ENCODE measurements at places on chromosomes 2 and 18.

- no peak for DNase-seq
These were observed 175.6 kb downstream of the TDRD15 start for GRCh38 chr2:21299411-21299810.

DNA sequence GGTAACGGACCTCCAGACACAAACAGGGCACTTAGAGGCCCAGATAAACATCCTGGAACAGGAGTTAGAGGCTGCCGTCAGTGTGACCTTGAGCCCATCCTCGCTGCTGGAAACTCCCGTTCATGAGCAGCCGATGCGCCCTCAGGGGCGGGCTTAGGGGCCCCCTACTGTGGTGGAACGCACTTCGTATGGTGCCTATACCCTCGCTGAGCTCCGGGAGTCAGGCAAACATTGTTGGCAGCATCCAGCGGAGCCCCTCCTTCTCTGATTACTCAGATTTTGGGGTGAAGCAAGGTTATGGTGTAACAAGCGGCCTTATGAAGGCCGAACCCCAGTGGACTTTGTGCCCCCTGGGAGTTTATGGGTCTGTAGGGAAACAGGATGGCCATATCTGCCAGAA, 205.3 kb upstream of the SYT4 start:
- DNase-seq, result no peak

DNA sequence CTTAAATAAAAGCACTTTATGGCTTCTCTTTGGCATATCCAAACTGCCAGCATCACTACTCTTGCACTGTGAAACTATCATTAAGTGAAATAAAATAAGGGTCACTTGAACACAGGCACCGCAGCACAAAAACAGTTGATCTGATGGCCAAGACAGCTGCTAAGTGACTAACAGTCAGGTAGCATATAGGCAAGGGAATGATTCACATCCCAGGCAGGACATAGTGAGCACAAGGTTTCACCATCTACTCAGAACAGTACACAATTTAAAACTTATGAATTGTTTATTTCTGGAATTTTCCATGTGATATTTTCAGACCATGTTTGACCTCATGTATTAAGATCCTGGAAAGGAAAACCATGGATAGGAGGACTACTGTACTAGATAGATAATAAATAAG, 214.2 kb downstream of the MREG start:
- DNase-seq, result no peak

DNA sequence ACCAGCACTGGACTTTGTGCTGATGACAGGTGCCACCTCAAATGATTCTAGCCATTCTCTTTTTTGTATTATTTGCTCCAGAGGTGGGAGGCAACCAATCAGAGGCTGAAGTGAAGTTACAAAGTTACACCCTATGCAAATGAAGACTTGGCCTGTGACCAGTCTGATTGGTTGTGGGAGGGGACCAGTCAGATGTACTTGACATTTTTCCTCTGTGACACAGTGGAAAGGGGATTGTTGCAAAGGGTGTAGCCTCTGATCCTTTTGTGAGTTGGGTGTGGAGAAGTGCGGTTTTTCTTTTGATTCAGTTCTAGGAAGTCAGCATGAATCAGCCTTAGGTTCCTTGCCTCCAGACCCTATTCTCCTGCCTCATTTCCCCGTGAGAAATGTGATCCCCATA, 244.0 kb downstream of the ARL6IP6 start:
- no peak for DNase-seq

- no peak for DNase-seq
These were observed 2.8 kb downstream of the HDAC4 start for GRCh38 chr2:239397931-239398471.

GRCh38 chr2:233400961-233401360, 46.7 kb downstream of the DGKD start:
- DNase-seq, result no peak

DNA sequence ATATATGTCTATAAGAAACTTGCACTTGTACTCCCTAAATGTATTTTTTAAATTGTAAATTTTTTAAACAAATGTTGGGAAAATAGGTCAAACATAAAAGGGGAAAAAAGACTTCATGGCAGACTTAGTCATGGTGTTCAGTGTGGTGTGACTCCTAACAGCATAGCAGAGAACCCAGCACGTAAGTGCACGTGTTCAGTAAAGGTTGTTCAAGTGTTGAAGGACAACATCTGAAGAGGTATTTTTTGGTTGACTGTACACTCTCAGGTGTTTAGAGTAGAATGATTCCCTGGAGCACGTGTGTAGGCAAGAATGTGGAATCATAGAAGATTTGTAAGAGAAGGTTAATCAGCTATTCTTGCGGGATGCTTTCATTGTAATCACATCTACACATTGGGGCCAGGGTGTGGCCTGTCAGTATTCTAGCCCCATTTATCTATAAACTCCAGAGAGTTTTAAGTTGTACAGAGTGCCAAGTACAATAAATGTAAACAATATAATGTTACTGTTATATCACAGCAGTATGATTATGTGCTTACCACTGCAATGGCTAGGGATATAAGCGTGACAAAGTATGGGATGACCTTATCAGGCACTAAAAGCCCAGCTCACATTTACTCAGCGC, 106.8 kb downstream of the CRIM1 start:
- no peak for DNase-seq

GRCh38 chr18:76619621-76620315, 124.7 kb upstream of the ZNF516 start:
- no peak for DNase-seq

DNA sequence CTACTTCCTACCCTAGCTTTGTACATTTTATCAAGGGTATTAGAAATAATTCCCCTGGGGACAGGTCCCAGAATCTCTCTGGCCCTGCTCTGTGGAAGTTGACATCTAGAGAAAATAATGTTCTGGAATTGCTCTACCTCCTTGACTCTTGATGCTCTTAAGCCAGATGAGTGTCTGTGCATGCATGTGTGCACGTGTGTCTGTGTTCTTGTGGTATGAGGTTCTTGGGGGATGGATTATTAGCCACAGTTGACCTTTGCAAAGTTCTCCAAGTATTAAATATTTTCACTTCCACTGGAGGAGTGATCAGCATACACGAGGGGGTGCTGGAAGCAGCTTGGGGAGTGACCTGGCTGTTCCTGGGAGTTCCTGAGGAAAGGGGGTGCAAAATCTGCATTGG, 61.2 kb upstream of the PELI1 start:
- no peak for DNase-seq

DNA sequence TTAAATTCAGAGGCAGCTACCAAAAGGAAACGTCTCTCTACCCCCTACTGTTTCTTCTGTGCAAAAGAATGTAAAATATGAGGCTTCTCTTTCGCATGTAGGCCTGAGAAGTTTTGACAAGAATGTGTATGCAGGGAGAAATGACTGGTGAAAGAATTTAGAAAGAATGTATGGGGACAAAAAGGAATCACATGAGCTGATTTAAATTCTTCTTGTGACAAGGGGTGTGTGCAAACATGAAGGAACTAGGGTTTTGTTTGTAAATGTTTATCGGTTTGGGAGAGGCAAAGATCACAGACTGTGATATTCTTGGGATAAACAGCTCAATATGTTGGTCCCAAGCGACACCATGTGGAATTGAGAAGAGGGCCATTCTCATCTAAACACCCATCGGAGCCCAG, 345.2 kb upstream of the VRK2 start:
- no peak for DNase-seq

DNA sequence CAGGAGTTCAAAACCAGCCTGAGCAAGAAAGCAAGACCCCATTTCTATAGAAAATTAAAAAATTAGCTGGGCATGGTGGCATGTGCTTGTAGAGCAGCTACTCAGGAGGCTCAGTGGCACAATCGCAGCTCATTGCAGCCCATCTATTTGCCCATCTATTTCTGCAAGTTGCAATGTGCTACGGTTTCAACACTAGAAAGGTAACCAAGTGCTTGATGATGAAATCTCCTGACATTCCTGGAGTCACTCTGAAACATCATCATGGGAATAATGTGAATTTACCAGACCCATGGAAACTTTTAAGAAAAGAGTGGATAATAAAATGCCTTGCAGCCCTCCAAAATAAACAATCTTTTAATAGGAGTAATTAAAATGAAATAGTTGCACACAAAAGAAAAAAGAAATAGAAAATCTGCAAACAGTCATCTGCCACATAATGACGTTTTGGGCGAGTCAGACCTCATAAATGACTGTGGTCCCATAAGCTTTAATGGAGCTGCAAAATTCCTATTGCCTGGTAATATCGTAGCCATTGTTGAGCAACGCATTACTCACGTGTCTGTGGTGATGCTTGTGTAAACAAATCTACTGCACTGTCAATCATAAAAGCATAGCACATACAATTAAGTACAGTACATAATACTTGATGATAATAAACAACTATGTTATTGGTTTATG, 46.6 kb upstream of the AMMECR1L start:
- no peak for DNase-seq

DNA sequence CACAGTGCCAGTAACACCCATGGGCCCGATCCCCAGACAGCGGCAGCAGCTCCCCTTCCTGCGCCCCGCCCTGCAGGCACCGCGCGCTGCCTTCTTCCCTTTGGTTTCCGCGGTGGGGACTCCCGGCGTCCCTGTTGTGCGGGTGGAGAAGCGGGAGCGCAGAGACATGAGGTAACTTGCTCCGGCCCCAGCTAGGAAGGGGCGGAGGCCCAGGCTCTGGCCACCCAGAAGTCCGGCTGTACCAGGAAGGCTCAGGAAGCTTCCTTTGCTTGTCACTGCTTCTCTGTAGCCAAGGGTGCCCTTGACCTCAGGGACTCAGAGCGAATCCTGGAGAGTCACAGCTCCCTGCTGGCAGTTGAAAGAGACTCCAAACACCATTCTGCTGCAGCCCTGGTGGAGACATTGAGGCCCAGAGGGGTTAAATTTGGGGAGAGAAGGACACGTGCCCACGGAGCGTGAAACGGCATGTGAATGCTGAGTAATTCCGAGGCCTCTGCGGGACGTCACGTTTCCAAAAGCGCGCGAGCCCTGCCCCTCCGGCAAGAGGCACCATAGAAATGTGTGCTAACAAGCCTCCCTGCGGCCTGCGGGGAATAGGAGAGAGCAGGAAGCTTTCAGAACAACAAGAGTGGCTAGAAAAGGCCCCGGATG, 6.7 kb upstream of the ADCY3 start:
- peak; percentile 74 for DNase-seq

DNA sequence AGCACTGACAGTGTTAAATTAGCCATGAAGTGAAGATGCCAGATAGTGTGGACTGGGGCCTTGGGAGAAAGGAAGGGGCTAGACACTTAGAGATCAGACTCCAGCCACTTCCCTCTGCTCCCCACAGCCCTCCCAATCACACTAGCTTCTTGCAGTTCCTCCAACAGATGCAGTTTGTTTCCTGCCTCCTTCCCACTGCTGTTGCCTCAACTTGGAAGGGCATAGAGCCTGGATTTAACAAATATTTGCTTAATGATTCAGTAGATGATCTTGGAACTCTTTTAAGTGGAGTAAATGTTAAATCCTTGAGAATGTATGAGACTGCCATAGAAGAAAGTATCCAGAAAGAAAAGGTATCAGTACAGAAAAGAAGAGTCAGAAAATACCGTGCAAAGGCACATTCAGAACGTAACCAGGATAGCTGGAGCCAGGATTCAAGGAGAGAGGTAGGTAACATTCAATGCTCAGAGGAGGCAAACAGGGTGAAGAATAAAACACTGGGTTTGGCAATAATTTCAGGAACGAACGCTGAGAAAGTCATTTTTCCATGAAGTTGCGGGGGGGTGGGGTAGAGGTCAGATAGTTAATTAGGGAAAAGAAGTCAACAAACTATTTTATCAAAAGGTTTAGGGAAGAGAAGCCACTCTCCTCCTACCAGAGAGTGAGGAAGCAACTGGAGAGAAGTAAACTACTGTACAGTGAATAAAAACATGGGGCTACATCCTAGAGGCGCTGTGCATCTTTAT, 1.3 kb upstream of the BZW1 start:
- DNase-seq, result no peak

GRCh38 chr18:54777118-54777791, 51.0 kb upstream of the RAB27B start:
- DNase-seq, result no peak

DNA sequence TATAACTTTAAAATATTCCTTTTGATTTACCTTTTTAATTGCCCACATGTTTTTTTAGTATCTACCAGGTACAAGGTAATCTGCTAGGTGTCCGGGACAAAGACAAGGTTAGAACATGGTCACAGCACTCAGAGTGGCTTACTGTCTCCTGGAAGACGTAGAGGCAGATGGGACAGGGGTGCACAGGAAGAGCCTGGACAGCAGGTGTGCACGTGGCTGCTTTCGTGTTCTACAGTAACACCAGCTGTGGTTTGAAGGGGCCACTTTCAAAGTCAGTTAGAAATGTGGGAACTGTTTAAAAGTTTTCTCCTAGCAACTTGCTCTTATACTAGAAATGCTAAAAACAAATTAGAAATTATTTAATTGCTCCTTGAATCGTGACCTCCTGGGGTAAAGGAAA, 102.9 kb upstream of the ALPP start:
- no peak for DNase-seq

DNA sequence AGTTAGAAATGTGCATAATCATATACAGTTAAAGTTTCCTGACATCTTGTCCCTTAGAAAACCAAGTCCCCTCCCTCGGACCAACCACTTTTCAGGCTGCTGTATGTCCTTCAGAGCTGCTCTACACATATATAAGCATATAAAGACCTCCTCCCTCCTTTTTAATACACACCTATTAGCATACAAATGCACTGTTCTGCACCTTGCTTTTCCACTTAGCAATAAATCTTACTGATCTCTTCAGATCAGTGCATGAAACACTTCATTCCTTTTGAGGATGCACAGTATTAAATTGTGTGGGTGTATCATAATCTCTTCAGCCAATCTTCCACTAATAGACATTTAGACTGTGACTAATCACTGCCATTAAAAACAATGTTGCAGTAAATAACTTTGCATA, 79.8 kb downstream of the CNTNAP5 start:
- no peak for DNase-seq

GRCh38 chr2:237236188-237236587, 150.5 kb downstream of the COPS8 start:
- no peak for DNase-seq

GRCh38 chr18:23495723-23496440, 7.4 kb upstream of the RMC1 start:
- no peak for DNase-seq

GRCh38 chr2:202007015-202007982, 26.4 kb upstream of the FZD7 start:
- DNase-seq, result no peak

DNA sequence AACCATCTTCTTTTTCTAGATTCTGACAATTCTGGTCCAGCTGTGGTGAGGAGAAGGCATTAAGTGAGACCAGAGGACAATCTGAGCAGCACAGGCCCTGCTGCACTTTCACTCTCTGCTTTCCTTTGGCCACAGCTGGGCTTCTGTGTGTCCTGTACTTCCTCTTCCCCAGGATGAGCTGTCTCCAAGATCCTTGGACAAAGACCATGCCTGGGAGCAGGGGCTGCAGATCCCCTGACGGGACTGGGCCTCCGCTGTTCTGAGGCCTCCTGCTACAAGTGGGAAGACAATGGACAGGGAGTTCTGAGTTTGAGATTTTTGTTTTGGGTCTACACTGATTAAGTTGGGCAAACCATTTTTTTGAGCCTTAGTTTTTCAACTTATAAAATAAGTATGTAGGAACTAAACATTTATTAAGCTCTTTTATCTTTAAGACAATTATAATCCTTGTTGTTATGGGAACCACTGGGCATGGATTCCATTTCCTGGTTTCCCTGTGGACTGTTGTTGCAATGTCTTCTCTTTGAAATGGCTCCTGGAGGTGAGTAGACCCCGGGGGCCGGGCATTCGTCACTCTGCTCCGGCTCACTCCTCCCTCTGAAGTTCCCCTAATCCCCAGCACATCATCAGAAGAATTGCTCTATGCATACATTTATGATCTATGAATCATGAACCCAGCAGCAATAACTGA, 266.6 kb downstream of the ACTR3 start:
- no peak for DNase-seq

- DNase-seq, result no peak
These were observed 331.3 kb upstream of the CNTNAP5 start for GRCh38 chr2:123693836-123694235.

- no peak for DNase-seq
These were observed 693.4 kb downstream of the SOCS6 start for GRCh38 chr18:70982292-70982691.
